CD8-positive, alpha-beta memory T cell (primary cell): ENCODE measurements at places on chromosomes 5 and 9.

DNA sequence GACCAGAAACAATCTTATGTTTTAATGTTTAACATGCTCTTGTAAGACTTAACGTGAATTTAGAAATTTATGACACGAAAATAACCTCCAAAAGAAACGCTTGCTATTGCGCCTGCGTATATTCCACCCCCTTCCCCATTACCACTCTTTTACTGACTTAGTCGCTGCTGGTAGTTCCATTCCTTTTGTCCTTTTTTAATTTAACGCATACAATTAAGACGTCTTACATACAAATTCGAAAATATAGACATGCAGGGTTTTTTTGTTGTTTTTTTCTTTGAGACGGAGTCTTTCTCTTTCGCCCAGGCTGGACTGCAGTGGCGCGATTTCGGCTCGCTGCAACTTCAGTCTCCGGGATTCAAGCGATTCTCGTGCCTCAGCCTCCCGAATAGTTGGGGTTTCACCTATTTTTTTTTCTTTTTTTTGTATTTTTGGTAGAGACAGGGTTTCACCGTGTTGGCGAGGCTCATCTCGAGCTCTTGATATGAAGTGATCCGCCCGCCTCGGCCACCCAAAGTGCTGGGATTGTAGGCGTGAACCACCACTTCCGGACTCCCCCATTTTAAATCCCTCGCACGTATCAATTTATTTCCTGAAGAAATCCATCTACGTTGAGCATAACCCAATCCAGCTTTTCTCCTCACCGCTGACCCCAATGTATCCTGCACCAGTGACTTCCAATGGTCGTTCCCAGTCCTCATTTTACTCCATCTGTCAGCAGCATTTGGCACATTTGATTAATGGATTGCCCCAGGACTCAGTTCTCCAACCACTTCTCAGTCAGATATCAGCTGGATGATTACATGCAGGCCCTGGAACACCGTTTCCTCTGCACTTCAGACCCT is 684 bp upstream of the MED7 start:
- no peak for DNase-seq

DNA sequence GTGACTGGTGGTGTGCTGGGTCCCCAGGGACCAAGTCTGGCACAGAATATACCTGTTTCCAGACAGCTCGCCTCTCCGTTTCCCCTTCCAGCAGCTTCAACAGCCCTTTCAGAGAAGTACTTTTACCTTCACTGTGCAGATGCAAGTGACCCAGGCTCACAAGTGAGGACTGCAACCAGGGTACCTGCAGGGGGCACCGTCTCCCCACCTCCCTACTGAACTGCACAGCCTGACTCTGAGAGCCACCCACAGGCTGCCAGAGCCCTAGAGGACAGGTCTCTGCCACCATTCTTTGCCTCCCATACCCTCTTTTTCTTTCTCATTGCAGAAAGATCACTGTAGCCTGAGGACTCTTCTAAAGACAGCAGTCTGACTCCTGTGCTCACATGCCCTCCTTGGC is 15.4 kb downstream of the IL9 start:
- DNase-seq, result no peak

- peak; percentile 29 for DNase-seq
Measured at GRCh38 chr5:95842854-95843544, 20.5 kb upstream of the GLRX start.

DNA sequence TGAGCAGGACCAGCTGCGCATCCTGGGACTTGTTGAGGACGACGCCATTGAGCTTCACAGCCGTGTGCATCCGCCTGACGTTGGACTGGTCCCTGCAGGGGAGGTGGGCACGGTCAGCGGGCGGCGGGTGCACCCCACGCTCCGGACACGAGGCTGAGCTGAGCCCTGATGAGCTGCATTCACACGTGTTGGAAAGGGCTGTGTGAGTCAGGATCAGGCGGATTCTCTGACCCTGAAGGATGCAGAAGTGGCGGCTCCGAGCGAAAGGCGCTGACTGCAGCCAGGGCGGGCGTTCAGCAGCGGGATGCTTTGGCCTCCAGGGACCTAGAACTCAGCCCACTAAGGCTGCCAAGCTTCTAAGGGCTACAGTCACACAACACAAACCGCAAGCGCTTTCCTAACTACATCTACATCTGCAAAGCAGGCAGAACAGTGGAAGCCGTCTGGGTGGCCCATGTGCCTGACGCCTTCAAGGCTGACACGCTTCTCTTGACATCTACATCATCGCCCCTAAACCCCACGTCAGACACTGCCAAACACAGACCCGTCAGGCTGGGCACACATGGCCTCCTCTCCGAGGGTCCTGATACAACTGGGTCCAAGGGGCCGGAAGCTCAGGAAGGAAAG is 44.9 kb downstream of the NKD2 start:
- DNase-seq, result no peak

DNA sequence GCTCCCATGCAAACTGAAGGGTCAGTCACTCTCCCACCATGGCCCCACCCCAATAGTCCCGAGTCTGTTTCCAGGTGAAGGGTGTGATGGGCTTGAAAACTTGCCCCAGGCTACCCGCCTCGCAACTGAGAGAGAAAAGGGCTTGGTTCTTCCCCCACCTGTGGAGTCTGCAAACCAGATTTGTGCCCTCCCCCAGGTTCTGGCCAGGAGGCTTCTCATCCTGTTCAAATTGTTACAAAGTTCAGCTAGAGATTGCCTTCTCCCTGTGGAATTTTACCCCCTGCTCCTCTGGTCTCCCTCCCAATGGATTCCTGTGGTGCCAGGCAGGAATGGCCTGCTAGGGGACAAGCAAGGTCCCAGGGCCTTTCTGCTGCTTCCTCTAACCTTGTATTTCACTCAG is 93.1 kb upstream of the ACO1 start:
- no peak for DNase-seq

DNA sequence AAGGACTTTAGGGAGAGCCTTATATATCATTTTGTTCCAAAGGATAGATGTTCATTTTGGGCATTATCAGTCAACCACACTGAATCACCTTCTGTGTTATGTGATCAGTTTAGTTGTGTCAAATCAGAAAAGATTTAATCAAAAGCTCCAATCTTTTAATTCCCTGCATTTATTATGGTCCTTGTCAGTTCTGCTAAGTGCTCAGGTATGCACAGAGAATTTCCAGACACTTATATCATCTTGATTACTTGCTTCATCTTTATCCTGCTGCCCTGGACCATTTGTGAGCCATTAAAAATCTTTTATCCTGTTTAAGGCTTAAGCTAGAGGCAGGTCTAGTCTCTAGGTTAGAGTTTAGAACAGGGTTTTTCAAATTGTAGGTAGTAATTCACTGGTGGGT is 179.1 kb downstream of the CWC27 start:
- DNase-seq, result no peak
